Endodermal cell (in vitro differentiated cells): ENCODE measurements at places on chromosomes 4 and X. TPM values are rescaled to one million over a fixed set of nuclear protein-coding genes. Genes with fewer than 3 reads are reported as not detected.

CT47B1 gene
- total RNA-seq: not detected in 2 replicates

SORCS2 gene
- 1.5 to 1.9 TPM (median 1.8 TPM) in 3 replicates for total RNA-seq

- DNase-seq: peak; percentile 74
- H3K27ac ChIP-seq: no peak overlapping the region
- no peaks in the 10 kb centered on the region for H3K36me3 ChIP-seq
- H3K4me3 ChIP-seq: no peak overlapping the region
- no peaks in the 10 kb centered on the region for H3K27me3 ChIP-seq
These were observed 23.7 kb upstream of the CASK start for GRCh38 chrX:41946989-41947612.

DNA sequence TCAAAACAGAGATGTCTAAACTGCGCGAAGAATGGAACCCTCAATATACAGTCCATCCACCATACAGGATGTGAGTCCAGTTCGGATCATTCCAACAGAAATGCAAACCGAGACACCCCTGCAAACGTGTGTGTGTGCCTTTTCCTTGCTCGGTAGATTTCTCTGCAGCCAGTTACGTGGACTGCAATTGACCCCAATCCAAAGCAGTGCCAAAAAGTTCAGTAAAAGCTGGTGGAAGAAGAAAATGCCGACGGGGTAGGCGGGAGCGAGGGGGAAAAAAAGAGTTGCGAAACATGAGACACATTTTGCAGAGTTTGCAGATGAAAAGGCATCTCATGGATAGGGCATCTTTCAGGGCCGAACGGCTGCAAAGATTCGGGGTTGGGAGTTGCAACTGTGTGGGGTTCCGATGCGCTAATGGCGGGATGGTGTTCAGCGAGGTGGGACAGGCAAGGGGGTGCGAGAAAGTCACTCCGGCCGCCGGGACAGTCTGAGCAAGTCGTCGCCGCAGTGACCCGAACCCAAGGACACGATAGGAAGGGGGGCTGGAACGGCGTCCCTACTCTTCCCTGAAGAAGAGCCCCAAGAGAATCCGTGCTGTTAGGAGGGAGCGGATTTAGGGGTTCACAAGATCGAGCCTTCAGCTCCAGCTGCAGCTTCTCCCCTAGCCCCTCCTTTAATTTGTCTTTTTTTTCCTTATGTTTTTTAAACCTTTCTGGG lies 3.8 kb downstream of the PHOX2B start:
- H3K4me3 ChIP-seq: no peak overlapping the region
- DNase-seq: peak; percentile 48
- H3K27ac ChIP-seq: no peak overlapping the region
- H3K36me3 ChIP-seq: no peaks in the 10 kb centered on the region
- peaks cover 99% of the 10 kb centered on the region for H3K27me3 ChIP-seq

- DNase-seq: no peak
- no peaks in the 10 kb centered on the region for H3K27me3 ChIP-seq
- H3K36me3 ChIP-seq: no peaks in the 10 kb centered on the region
These were observed 180.3 kb upstream of the PPARGC1A start for GRCh38 chr4:24070117-24070516.

DNA sequence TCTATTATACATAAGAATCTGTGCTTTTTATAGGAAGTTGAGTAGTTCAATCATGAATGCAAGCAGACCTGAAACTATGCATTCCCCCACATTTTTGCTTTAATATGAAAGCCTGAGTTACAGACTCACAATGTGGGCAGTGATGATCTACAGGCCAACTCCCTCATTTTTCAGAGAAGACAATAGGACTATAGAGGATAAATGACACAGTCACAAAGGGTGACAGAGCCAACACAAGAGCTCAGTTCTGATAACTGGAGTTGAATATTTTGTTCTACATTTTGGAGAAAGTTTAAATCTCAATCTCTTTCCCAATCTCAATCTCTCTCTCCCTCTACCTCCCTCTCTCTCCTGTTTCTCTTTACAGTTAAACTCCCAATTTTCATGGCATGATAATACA lies 27.0 kb downstream of the MBNL3 start:
- no peak overlapping the region for H3K4me3 ChIP-seq
- H3K36me3 ChIP-seq: no peaks in the 10 kb centered on the region
- no peak overlapping the region for H3K27ac ChIP-seq
- H3K4me1 ChIP-seq: no peaks in the 10 kb centered on the region
- no peak for DNase-seq

DNA sequence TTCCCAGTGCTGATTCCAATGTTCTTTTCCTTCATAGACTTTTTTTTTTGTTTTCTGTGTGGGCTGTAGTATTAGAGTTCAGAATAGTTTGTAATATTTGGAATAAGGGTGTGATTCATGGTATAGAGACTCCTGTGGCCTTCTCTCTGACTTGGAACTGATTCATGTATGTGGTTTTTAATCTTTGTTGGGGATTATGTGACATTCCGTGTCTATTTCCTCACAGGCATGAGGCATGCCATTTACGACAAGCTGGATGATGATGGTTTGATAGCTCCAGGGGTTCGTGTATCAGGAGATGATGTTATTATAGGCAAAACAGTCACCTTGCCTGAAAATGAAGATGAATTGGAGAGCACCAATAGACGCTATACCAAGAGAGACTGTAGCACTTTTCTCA lies 44.4 kb downstream of the POLR2B start:
- DNase-seq: no peak
- no peaks in the 10 kb centered on the region for H3K4me1 ChIP-seq
- H3K36me3 ChIP-seq: peaks cover 91% of the 10 kb centered on the region
- no peak overlapping the region for H3K4me3 ChIP-seq
- no peak overlapping the region for H3K27ac ChIP-seq

DNA sequence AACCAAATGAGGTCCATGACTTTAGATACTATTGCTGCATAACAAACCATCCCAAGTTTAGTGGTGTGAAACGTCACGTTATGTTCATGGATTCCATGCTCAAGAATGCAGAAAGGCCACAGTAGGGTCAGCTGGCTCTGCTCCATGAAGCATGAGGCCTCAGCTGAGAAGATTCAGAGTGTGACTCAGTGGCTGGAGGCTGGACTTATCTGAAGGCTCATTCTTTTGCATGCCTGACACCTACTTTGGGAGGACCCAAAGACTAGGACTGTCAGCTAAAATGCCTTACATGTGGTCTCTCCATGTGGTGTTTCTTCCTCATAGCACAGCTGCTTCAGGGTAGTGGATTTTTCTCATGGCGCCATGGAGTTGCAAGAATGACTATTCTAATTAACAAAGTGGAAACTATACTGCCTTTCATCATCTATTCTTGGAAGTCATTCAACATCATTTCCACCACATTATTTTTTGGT lies 11.5 kb upstream of the CCDC149 start:
- H3K27ac ChIP-seq: no peak overlapping the region
- no peak for DNase-seq
- H3K4me3 ChIP-seq: no peak overlapping the region
- no peaks in the 10 kb centered on the region for H3K36me3 ChIP-seq
- peaks cover 41% of the 10 kb centered on the region for H3K27me3 ChIP-seq
- no peaks in the 10 kb centered on the region for H3K4me1 ChIP-seq

DNA sequence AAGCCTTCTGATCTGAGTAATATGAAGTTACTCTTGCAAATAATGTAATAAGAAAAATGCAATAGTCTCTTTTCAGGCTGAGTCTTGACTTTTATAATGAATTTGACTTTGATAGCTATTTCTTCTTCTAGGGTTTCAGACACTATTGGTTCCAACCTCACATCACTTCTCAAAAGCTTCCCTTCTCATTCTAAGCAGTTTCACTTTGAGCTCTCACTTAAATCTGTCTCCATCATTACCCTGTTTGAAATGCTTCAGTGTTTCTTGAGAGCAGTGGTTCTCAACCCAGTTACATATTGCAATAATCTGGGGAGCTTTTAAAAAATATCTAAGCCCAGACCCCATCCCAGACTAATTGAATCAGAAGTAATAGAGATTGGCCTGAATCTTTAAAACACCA lies 40.5 kb upstream of the BMP2K start:
- no peak overlapping the region for H3K27ac ChIP-seq
- no peaks in the 10 kb centered on the region for H3K27me3 ChIP-seq
- peaks cover 4% of the 10 kb centered on the region for H3K4me1 ChIP-seq
- no peak overlapping the region for H3K4me3 ChIP-seq
- no peak for DNase-seq
